Ureter (tissue), 1 donor: ENCODE measurements at places on chromosomes 4 and X. TPM values are rescaled to one million over a fixed set of nuclear protein-coding genes. Genes with fewer than 3 reads are reported as not detected.

DNA sequence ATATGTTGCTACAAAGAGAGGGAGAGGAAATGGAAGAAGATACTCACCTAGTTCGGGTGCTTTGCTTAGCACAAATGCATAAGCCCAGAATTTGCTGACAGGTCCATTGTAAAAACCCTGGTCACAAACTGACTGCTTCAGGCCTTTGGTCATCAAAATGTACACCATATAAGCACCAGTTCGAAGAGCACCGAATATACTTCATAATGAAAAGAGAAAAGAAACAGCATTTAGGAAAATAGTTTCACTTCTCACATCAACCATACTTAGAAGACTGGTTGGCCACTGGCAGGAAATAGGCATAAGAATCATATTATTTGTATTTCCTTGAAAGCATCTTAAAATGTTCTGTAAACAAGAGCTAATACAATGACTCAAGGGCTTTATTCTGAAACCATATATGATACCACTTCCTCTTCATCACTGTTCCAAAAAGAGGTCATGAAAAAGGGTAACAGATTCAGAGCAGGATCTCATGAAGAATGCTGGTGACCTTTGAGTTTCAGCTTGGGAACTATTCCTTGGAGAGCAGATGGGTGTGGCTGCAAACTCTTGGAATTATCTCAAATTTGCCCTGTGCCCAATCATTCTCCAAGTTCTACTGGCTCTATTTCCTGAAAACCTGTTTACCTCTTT lies 138.7 kb downstream of the ELOVL6 start:
- DNase-seq = no peak

DNA sequence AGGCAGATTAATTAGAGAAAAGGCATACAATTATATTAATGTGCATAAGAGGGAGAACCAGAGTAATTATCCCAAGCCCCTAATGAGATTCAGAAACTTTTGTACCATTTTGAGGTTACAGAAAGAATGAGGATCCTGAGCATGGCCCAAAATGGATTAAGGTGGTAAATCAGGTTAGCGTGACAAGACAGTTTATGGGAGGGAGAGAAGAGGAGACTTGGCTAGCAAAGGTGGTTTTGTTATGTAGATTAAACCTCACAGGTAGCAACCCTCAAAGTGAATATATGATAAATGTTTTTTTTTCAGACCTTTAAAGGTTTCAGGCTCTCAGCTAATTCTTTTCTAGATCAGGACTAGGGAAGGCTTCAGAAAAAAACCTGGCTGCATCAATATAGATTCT lies 781.8 kb downstream of the FAM133A start:
- no peak for DNase-seq

GRCh38 chr4:113822555-113823290 lies 61.2 kb upstream of the CAMK2D start:
- no peak for DNase-seq

The MAP7D2 gene
- total RNA-seq = 1.2 TPM

- no peak for DNase-seq
Observed at GRCh38 chr4:30929649-30930048, 209.5 kb downstream of the PCDH7 start.

The RIPPLY1 gene
- not detected for total RNA-seq

GRCh38 chr4:159197260-159197884 lies 94.5 kb downstream of the RAPGEF2 start:
- no peak for DNase-seq

DNA sequence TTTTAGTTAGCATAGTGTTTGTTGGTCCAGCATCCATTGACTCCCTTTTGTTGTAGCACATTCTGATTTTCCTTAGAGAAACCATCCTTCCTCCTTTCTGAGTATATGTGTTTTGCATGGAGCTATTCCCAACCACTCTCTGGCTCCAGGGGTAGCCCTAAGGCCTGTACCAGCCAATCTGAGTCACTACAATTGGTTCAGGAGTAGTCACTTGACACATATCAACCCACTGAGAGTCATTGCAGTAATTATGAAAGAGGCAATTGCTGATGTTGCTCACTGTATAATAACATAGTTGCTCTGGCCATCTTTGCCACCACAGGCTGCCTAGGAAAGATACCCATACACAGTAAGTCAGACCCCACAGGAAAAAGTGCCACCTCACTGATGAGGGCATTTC lies 71.2 kb upstream of the GRID2 start:
- no peak for DNase-seq

DNA sequence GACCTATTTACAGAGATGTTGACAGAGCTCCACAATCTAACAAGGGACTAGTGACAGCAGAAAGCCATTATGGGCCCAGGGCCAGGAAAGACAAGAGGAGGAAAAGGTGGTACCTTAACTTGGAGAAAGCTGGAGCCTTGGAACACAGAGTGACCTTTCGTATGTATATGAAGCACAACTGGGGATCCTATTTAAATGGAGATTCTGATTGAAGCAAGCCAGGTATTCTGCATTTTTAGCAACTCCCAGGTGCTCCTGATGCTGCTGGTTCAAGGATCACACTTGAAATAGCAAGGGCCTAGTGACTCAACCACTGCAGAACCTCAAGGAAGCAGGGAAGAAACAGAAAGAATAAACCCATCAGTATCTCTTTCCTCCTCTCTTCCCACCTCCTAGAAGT lies 99.4 kb downstream of the TMEM47 start:
- no peak for DNase-seq

The CT45A5 gene
- total RNA-seq = not detected

The SCML2 gene
- total RNA-seq = 1.2 TPM

The ERAS gene
- not detected for total RNA-seq

DNA sequence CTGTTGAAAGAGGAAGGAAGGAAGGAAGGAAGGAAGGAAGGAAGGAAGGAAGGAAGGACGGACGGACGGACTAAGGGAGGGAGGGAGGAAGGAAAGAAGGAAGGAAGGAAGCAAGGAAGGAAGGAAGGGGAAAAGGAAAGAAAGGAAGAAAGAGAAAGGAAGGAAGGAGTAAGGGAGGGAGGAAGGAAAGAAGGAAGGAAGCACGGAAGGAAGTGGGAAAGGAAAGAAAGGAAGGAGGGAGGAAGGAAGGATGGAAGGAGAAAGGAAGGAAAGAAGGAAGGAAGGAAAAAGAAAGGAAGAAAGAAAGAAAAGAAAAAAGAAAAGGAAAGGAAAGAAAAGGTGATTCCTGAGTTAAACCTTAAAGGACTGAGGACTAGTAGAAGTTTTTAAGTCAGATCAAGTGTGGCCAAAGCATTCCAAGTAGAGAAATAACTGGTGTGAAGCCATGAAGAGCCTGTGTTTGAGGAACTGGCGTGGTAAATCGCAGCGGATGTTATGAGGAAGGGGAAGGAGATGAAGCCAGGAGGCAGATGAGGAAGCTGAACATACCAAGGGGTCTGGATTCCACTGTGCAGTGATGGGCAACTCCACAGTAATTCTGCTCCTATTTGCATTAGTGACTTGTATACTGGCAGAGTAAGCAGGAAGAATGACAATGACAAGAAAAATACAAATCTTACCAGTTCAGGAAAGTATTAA lies 163.5 kb downstream of the MGST2 start:
- DNase-seq = no peak
